Osteoblast (primary cell): ENCODE measurements at places on chromosomes 7 and 10. TPM values are rescaled to one million over a fixed set of nuclear protein-coding genes. Genes with fewer than 3 reads are reported as not detected.

DNA sequence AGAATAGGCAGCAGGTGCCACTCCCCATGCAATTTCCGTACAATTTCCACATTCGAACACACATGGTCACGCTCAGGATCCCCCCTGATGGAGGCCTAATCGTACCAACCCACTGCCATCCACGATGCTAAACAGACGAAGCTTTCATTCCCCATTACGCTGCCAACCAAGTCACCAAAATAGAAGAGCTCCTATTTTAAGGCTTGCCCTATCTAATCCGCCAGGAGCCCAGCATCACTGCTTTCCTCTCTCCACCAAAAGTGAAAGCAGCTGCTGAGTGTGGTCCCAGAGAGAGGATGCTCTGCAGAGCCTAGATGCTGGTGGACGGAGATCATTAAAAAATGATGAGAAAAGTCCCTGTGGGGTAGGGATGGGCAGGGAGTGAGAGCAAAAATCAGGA, 43.3 kb downstream of the HSPA12A start:
- no peak for DNase-seq
- no peaks in the 10 kb centered on the region for H3K27me3 ChIP-seq
- H3K27ac ChIP-seq: no peak overlapping the region
- H3K4me3 ChIP-seq: no peak overlapping the region
- H3K4me1 ChIP-seq: no peaks in the 10 kb centered on the region
- H3K36me3 ChIP-seq: peaks cover 10% of the 10 kb centered on the region

DNA sequence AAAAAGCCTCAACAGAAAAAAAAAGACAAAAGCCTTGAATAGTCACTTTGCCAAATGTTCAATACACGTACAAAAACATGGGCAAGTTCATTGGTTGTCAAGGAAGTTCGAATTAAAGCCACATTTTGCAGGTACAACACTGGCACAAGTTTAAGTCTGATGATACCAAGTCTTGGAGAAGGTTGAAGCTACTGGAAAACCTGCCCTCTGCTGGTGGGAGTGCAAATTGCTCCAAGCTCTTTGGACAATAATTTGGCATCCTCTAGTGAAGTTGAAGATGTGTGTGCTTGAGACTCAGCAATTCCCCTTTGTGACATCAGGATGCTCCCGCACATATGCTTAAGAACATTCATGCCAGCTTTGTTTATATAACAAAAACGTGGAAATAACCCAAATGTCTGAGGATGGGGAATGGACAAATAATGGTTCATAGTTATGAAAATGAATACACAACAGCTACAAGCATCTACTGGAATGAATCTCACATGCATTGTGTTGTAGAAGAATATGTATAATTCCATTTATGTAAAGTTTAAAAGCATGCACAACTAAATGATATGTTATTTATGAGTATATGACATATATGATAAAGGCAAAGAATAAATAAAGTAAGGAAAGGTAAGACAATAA, 120.0 kb upstream of the PLPP4 start:
- H3K36me3 ChIP-seq: no peaks in the 10 kb centered on the region
- H3K27me3 ChIP-seq: peaks cover 2% of the 10 kb centered on the region
- no peaks in the 10 kb centered on the region for H3K4me1 ChIP-seq
- no peak for DNase-seq

MKRN1 gene
- total RNA-seq: 69.8 and 71.6 TPM in 2 replicates

IFIT1B gene
- total RNA-seq: not detected in 2 replicates

KCP gene
- 0.88 and 1.1 TPM in 2 replicates for total RNA-seq

ARL5B gene
- 19.5 and 19.7 TPM in 2 replicates for total RNA-seq

H2BK1 gene
- total RNA-seq: not detected in 2 replicates

AGBL3 gene
- 2.2 and 2.7 TPM in 2 replicates for total RNA-seq

PNLIPRP3 gene
- total RNA-seq: 0.59 and 0.72 TPM in 2 replicates

- H3K4me3 ChIP-seq: no peak overlapping the region
- H3K27ac ChIP-seq: no peak overlapping the region
- DNase-seq: no peak
- H3K4me1 ChIP-seq: no peaks in the 10 kb centered on the region
These were observed 37.0 kb upstream of the PDCD4 start for GRCh38 chr10:110834629-110835301.

LHPP gene
- total RNA-seq: 11.5 and 17.7 TPM in 2 replicates
